ENCODE measurements at places on chromosomes 2 and 18.

- no peaks in the 10 kb centered on the region for H3K36me3 ChIP-seq
- peaks cover 11% of the 10 kb centered on the region for H3K27me3 ChIP-seq
- H3K4me3 ChIP-seq: no peak overlapping the region
- H3K4me1 ChIP-seq: no peaks in the 10 kb centered on the region
- DNase-seq: no peak
These were observed 22.6 kb downstream of the THSD7B start for GRCh38 chr2:136787970-136788369.

- H3K4me3 ChIP-seq: no peak overlapping the region
- H3K27ac ChIP-seq: no peak overlapping the region
- no peaks in the 10 kb centered on the region for H3K27me3 ChIP-seq
- DNase-seq: no peak
These were observed 93.8 kb downstream of the ROCK2 start for GRCh38 chr2:11250400-11251196.

- H3K4me3 ChIP-seq: no peak overlapping the region
- peaks cover 10% of the 10 kb centered on the region for H3K4me1 ChIP-seq
- H3K27me3 ChIP-seq: no peaks in the 10 kb centered on the region
These were observed 33.1 kb downstream of the RAMP1 start for GRCh38 chr2:237892478-237892877.

- no peak for DNase-seq
- H3K27me3 ChIP-seq: no peaks in the 10 kb centered on the region
- no peak overlapping the region for H3K27ac ChIP-seq
- no peak overlapping the region for H3K4me3 ChIP-seq
These were observed 135.8 kb upstream of the HAAO start for GRCh38 chr2:42928161-42928691.
